Activated CD8-positive, alpha-beta memory T cell treated with anti-CD3 and anti-CD28 coated beads for 4 hours (primary cell): ENCODE measurements at places on chromosomes 6 and 20.

DNA sequence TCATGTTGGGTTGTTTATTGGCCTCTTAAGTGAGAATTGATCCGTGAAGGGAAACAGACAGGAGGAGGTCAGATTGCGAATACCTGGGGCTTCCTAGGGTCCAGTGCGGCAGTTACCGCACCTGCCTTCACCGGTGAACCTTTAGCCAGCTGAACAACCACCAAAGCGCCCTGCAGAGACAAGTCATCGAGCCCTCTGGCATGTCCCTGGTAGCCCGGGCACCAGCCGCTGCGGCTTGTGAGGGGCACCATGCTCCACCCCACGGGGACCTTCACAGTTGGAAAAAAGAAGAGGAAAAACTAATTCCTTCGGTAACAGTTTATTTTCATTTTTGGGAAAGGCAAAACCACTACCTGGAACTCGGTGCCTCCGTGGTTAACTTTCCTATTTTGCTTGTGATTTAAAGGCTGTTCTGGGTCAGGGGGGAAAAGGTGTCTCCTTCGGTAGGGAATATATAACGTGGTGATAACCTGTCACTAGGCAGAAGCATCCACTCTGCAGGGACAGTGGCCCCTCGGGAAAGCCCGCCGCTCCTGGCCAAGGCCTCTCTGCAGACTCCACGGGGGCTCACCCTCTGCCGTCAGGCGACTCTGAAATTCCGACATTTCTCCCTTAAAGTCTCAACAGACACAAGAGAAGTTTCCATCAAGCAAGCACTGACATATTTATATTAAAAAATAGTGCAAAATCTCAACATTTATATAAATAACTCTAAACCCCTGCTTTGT, 30.7 kb upstream of the ZBP1 start:
- DNase-seq, result no peak

GRCh38 chr6:1672379-1672778, 62.7 kb downstream of the FOXC1 start:
- DNase-seq, result no peak

GRCh38 chr6:31525553-31525931, 3.2 kb upstream of the MCCD1 start:
- no peak for DNase-seq

GRCh38 chr6:149094934-149095351, 222.6 kb upstream of the TAB2 start:
- DNase-seq, result no peak

- no peak for DNase-seq
Observed at GRCh38 chr20:21623074-21623780, 82.2 kb upstream of the PAX1 start.

GRCh38 chr6:8686077-8686476, 250.7 kb upstream of the SLC35B3 start:
- no peak for DNase-seq
